Renal pelvis (tissue), 12 donors: ENCODE measurements at places on chromosomes 4 and X. TPM values are rescaled to one million over a fixed set of nuclear protein-coding genes. Genes with fewer than 3 reads are reported as not detected.

IRAK1 gene
- polyA plus RNA-seq, result 64.1 TPM

TRIM75 gene
- polyA plus RNA-seq, result not detected

MUC7 gene
- not detected for polyA plus RNA-seq

PRPS1 gene
- polyA plus RNA-seq, result 44.9 TPM

GRCh38 chrX:123590842-123591486, 141.9 kb downstream of the THOC2 start:
- no peak for DNase-seq

DNA sequence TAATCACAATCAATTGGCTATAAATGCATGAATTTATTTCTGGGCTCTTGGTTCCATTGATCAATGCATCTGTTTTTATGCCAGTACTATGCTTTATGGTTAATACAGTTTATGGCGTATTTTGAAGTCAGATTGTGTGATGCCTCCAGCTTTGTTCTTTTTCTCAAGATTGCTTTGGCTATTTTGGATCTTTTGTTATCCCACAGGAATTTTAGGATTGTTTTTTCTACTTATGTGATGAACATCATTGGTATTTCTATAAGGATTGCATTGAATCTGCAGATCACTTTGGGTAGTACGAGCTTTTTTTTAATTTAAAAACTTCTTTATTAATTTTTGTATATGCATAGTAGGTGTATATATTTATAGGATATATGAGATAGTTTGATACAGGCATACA, 338.7 kb upstream of the IGFBP7 start:
- no peak for DNase-seq

- DNase-seq, result no peak
Observed at GRCh38 chrX:41312786-41313185, 21.2 kb upstream of the DDX3X start.

DNA sequence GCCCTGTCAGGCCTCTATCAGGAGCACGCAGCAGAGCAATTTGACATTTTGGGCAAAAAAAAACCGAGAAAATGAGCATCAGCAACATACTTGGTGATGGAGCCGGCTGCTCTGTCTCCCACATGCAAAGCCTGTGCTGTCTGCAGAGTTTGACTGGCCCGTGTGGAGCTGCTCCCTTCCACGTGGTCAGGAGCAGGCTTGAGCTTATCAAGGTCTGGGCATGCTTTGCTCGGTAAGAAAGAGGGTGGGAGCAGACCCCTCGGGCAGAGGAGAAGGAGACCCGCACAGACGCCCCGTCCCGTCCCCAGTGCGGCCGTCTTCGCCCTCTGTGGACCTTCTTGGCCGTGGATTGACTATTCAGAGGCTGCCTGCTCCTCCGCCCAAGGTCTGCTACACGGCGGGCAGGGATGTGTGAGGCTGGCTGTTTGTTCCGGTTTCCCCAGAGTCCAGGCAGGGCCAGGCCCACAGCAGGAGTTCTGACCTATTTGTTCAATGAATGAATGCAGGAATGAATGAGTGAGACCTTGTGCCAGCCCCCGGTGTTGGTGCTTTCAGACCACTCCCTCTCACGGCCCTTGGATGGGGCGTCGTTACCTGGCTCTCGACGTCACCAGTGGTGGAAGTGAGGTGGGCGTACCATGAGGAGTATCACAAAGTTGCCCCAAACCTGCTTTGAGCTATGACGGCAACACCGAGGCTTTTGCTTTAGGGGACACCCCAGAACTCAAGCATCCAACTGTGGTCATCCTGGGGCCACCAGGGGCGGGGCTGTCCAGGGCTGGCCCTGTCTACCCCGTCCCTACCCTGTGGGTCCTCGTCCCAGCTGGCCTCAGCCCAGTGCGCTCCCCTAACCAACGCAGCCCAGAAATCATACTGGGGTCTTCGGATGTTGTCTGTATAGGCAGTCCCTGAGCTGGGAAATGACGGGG, 54.7 kb upstream of the ADRA2C start:
- DNase-seq, result no peak

GRCh38 chrX:121150217-121150616, 102.8 kb downstream of the GLUD2 start:
- no peak for DNase-seq

- DNase-seq, result no peak
Observed at GRCh38 chr4:31807036-31807435, 1086.9 kb downstream of the PCDH7 start.

DNA sequence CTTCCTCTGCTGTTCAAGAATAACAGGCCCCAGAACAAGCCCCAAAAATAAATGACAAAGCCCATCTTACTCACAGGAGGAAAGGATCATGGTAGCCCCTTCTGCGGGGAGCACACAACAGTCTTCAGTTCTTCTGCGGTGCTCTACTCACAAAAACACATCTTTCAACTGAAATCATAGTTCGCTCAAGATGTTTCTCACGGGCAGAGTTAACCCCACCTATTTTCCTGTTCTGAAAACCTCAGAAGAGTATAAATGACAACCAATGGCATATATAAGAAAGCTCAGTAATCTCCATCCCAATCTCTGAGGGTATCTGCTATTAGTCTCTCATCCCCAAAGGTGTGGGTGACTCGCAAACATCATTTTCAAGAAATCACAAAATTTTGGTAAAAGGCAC, at the start of gene TXK:
Gene TXK, minus strand, starts transcription at position 170 of the 400 bp plus-strand sequence. Its CDS starts 80 bp downstream, at position 90.
- DNase-seq, result no peak
